ENCODE measurements at places on chromosomes 2 and 18.

DNA sequence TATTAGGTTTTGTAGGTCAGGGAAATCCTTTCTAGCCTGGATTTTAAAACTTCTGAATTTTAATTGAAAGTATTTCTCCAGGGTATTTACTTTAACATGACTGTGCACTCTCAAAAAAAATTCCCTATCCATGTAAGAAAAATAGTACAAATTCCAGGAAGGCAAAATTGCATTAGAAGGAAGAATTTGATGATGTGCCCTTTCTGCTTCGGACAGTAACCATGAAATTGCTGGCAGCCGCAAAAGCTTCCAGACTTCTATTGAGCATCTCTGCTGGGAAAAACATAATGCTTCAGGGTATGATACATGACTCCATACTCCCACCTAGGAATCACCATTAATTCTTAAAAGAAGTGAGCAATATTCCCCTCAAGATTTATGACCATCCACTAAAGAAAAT, 17.2 kb upstream of the KLF7 start:
- peaks cover 10% of the 10 kb centered on the region for H3K27me3 ChIP-seq
- H3K4me1 ChIP-seq: no peaks in the 10 kb centered on the region
- peaks cover 3% of the 10 kb centered on the region for H3K36me3 ChIP-seq

GRCh38 chr18:30432349-30432748, 610.2 kb downstream of the DSC3 start:
- H3K27me3 ChIP-seq: no peaks in the 10 kb centered on the region
- H3K4me3 ChIP-seq: no peak overlapping the region
- H3K36me3 ChIP-seq: no peaks in the 10 kb centered on the region
- no peaks in the 10 kb centered on the region for H3K4me1 ChIP-seq

GRCh38 chr2:236809716-236810115, 240.1 kb downstream of the ACKR3 start:
- no peak overlapping the region for H3K27ac ChIP-seq
- no peaks in the 10 kb centered on the region for H3K36me3 ChIP-seq
- no peak overlapping the region for H3K4me3 ChIP-seq
- H3K27me3 ChIP-seq: peaks cover 8% of the 10 kb centered on the region
- no peaks in the 10 kb centered on the region for H3K4me1 ChIP-seq
- no peak for DNase-seq

GRCh38 chr2:97957432-97958183, 38.1 kb downstream of the TMEM131 start:
- no peak for DNase-seq
- H3K4me3 ChIP-seq: no peak overlapping the region
- H3K27me3 ChIP-seq: no peaks in the 10 kb centered on the region
- H3K27ac ChIP-seq: no peak overlapping the region
- H3K4me1 ChIP-seq: peaks cover 21% of the 10 kb centered on the region
- peaks cover 3% of the 10 kb centered on the region for H3K36me3 ChIP-seq

DNA sequence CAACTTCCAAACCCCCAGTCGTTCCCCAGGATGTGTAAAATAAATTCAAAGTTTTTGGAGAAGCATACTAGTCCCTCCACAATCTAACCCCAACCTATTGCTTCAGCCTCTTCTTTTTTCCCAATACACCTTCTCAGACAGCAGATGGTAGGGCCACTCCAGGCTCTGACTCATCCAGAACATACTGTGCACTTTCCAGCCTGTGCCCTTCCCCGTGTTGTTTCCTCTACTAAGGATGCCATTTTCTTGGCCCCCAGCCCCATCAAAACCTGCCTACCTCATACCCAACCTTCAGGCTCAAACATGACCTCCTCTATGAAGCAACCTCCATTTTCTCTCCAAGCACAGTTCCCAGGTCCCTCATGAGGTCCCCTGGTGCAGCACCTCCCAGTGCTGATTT, 669.3 kb downstream of the BCL11A start:
- H3K36me3 ChIP-seq: no peaks in the 10 kb centered on the region
- H3K27me3 ChIP-seq: peaks cover 4% of the 10 kb centered on the region
- peaks cover 39% of the 10 kb centered on the region for H3K4me1 ChIP-seq
- H3K4me3 ChIP-seq: no peak overlapping the region

- peaks cover 3% of the 10 kb centered on the region for H3K4me1 ChIP-seq
- H3K4me3 ChIP-seq: no peak overlapping the region
- peaks cover 26% of the 10 kb centered on the region for H3K27me3 ChIP-seq
- no peak overlapping the region for H3K27ac ChIP-seq
- DNase-seq: no peak
- H3K36me3 ChIP-seq: no peaks in the 10 kb centered on the region
Measured at GRCh38 chr18:10139783-10140410, 226.1 kb downstream of the VAPA start.

GRCh38 chr2:9105601-9106337, 100.8 kb upstream of the ASAP2 start:
- no peaks in the 10 kb centered on the region for H3K4me1 ChIP-seq
- H3K27me3 ChIP-seq: no peaks in the 10 kb centered on the region
- H3K4me3 ChIP-seq: no peak overlapping the region
- DNase-seq: no peak

DNA sequence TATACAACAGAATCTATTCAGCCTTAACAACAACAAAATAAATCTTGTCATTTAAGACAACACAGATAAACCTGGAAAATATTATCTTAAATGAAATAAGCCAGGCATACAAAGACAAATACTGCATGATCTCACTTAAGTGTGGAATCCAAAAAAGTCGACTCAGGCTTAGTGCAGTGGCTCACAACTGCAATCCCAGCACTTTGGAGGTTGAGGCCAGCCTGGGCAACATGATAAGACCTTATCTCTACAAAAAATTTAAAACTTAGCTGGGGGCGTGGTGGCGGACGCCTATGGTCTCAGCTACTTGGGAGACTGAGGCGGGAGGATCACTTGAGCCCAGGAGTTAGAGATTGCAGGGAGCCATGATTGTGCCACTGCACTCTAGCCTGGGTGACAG, 75.2 kb upstream of the RNU4ATAC start:
- H3K36me3 ChIP-seq: peaks cover 29% of the 10 kb centered on the region
- no peak overlapping the region for H3K27ac ChIP-seq
- DNase-seq: no peak
- H3K4me3 ChIP-seq: no peak overlapping the region

- H3K36me3 ChIP-seq: no peaks in the 10 kb centered on the region
- no peaks in the 10 kb centered on the region for H3K4me1 ChIP-seq
- H3K27ac ChIP-seq: no peak overlapping the region
Measured at GRCh38 chr18:5620289-5620688, 76.5 kb upstream of the EPB41L3 start.

- no peaks in the 10 kb centered on the region for H3K4me1 ChIP-seq
- H3K27me3 ChIP-seq: no peaks in the 10 kb centered on the region
- H3K4me3 ChIP-seq: no peak overlapping the region
Measured at GRCh38 chr2:217329023-217329431, 469.2 kb upstream of the TNP1 start.

DNA sequence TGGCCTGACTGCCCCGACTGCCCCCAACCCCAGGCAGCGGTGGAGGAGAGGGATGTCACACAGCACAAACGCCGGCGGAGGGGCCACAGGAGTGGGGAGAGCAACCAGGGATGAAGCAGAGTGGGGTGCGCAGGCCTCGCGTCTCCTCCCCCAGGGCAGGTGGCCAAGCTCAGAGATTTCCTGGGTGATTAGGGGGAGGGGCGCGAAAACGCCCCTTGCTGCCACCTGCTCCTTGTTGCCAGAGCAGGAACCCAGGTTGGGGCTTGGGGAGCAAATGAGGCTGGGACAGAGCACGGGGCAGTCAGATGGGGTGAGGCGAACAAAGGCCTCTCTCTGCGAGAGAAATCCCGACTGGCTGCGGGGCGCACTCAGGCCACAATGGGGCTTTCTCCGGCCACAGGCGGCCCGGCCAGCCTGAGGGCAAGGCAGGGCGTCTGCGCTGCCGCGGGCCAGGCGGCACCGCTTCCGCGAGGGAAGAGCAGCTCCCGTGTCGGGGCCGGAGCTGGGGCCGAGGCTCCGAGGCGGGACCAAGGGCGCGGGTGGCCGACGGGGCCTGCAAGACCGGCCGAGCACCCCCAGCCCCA, 11.5 kb downstream of the TEX44 start:
- H3K4me3 ChIP-seq: peak overlapping the region; percentile 54
- peaks cover 36% of the 10 kb centered on the region for H3K27me3 ChIP-seq
- H3K4me1 ChIP-seq: peaks cover 19% of the 10 kb centered on the region
- DNase-seq: peak; percentile 29
- no peak overlapping the region for H3K27ac ChIP-seq
- H3K36me3 ChIP-seq: no peaks in the 10 kb centered on the region

- H3K4me3 ChIP-seq: no peak overlapping the region
- no peaks in the 10 kb centered on the region for H3K36me3 ChIP-seq
- H3K4me1 ChIP-seq: no peaks in the 10 kb centered on the region
- H3K27ac ChIP-seq: no peak overlapping the region
Measured at GRCh38 chr2:46778511-46778910, 137.1 kb downstream of the MCFD2 start.

- H3K36me3 ChIP-seq: peaks cover 26% of the 10 kb centered on the region
- no peak overlapping the region for H3K4me3 ChIP-seq
Measured at GRCh38 chr2:181234487-181234891, 222.7 kb upstream of the ITGA4 start.

DNA sequence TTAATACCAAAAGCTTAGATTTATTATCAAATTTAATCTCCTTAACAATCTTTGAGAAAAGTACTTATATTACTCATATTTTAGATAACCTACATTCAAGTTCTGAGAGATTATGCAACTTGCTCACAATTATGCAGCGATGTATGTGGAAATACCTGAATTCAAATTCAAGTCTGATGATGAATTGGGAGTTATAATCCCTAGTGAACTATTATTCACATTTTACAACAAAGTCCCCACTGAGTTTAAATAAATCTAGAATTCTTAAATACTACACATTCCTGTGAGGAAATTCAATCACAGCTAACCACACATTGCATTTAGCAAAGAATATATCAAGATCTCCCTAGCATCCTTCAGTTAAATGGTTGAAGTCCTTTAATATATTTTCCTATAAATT, 278.4 kb downstream of the NOL4 start:
- no peak overlapping the region for H3K4me3 ChIP-seq
- no peak for DNase-seq
- no peak overlapping the region for H3K27ac ChIP-seq
- no peaks in the 10 kb centered on the region for H3K4me1 ChIP-seq
- no peaks in the 10 kb centered on the region for H3K36me3 ChIP-seq

GRCh38 chr2:59851836-59852475, 701.5 kb downstream of the BCL11A start:
- no peaks in the 10 kb centered on the region for H3K4me1 ChIP-seq
- DNase-seq: no peak
- H3K27me3 ChIP-seq: no peaks in the 10 kb centered on the region
- no peaks in the 10 kb centered on the region for H3K36me3 ChIP-seq
- no peak overlapping the region for H3K27ac ChIP-seq
- no peak overlapping the region for H3K4me3 ChIP-seq

GRCh38 chr18:57957210-57957609, 86.8 kb upstream of the NEDD4L start:
- H3K27me3 ChIP-seq: peaks cover 13% of the 10 kb centered on the region
- no peaks in the 10 kb centered on the region for H3K36me3 ChIP-seq
- no peak overlapping the region for H3K4me3 ChIP-seq
- no peaks in the 10 kb centered on the region for H3K4me1 ChIP-seq

DNA sequence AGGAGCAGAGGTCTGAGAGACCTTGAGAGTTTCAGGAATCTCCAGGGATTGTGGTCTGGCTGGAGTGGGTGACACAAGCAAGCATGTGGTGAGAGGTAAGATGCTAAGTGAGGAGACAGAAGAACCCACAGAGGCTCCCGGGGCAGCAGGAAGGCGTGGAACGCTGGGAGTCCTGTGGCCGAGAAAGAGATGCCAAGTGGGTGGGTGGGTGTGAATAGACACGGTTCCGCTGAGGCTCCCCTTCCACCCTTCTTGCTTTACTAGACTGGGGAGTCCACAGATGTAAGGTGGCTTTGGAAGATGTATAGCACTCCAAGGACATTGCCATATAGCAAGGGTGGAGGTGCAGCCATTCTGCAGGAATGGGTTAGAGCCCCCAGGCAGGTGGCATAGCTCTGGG, 4.2 kb downstream of the TEX51 start:
- DNase-seq: no peak
- no peaks in the 10 kb centered on the region for H3K36me3 ChIP-seq
- no peak overlapping the region for H3K27ac ChIP-seq
- H3K27me3 ChIP-seq: peaks cover 6% of the 10 kb centered on the region

DNA sequence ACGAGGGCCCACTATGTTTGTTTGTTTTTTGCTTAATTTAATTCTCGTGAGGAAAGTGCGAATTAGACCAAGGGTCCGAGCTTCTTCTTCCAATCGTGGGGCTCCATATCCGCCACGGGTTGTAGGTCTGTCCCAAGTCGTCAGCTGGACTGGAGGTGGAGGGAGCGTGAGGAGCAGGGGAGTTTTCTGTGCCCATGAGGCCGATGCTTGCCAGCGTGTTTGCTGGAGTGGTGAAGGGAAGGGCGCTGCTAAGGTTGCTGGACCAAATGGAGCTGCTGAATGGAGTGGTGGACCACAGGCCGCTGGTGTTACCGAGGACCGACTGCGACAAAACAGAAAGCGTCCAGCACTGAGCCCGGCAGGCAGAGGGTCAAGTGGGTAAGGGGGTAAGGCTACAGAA, 43.7 kb downstream of the ZAP70 start:
- no peak for DNase-seq
- H3K27me3 ChIP-seq: no peaks in the 10 kb centered on the region
- H3K36me3 ChIP-seq: peaks cover 27% of the 10 kb centered on the region
- H3K4me3 ChIP-seq: no peak overlapping the region
- H3K4me1 ChIP-seq: peaks cover 32% of the 10 kb centered on the region

GRCh38 chr18:13811993-13812392, 12.0 kb upstream of the MC5R start:
- DNase-seq: no peak
- no peaks in the 10 kb centered on the region for H3K4me1 ChIP-seq
- H3K36me3 ChIP-seq: no peaks in the 10 kb centered on the region
- peaks cover 20% of the 10 kb centered on the region for H3K27me3 ChIP-seq

- H3K4me1 ChIP-seq: peaks cover 2% of the 10 kb centered on the region
- H3K27ac ChIP-seq: no peak overlapping the region
- no peak for DNase-seq
Measured at GRCh38 chr2:9310377-9310776, 103.8 kb downstream of the ASAP2 start.

- no peaks in the 10 kb centered on the region for H3K4me1 ChIP-seq
- H3K27me3 ChIP-seq: no peaks in the 10 kb centered on the region
- DNase-seq: no peak
- H3K27ac ChIP-seq: no peak overlapping the region
- no peak overlapping the region for H3K4me3 ChIP-seq
Measured at GRCh38 chr2:241722896-241723454, 11.5 kb upstream of the D2HGDH start.

- H3K36me3 ChIP-seq: no peaks in the 10 kb centered on the region
- H3K27ac ChIP-seq: no peak overlapping the region
- H3K4me3 ChIP-seq: no peak overlapping the region
Measured at GRCh38 chr2:99936065-99936464, 206.3 kb downstream of the AFF3 start.

- no peaks in the 10 kb centered on the region for H3K4me1 ChIP-seq
- no peak for DNase-seq
- H3K27me3 ChIP-seq: peaks cover 14% of the 10 kb centered on the region
Measured at GRCh38 chr18:58511306-58511705, 117.6 kb downstream of the ALPK2 start.

GRCh38 chr2:204027091-204027490, 90.5 kb downstream of the ICOS start:
- peaks cover 41% of the 10 kb centered on the region for H3K4me1 ChIP-seq
- peak; percentile 52 for DNase-seq
- H3K4me3 ChIP-seq: no peak overlapping the region
- peak overlapping the region; percentile 79 for H3K27ac ChIP-seq
- peaks cover 3% of the 10 kb centered on the region for H3K36me3 ChIP-seq
- H3K27me3 ChIP-seq: no peaks in the 10 kb centered on the region

GRCh38 chr2:128716299-128716721, 397.6 kb upstream of the HS6ST1 start:
- no peak overlapping the region for H3K27ac ChIP-seq
- H3K27me3 ChIP-seq: peaks cover 37% of the 10 kb centered on the region
- H3K4me3 ChIP-seq: no peak overlapping the region
- no peaks in the 10 kb centered on the region for H3K36me3 ChIP-seq
- DNase-seq: no peak
